Tongue (tissue), 3 donors: ENCODE measurements at places on chromosomes 5 and 9.

DNA sequence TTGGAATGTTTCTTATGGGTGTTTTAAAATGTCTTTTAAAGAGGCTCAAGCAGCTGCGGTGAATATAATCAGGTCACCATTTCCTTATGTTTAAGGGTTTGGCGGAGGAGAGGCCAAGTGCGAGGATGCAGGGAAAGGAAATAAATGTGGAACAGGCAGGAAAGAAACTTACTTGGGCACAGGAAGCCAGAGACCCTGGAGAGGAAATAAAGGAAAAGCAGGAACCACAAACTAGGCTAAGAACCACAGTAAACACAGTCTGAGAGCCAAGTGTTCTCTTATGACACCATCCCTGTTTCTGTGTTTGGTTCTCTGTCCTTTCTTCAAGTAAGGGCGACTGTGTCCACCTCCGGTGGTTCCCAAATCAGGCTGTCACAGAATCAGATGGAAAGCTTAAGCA lies 166.5 kb downstream of the C9orf152 start:
- DNase-seq = no peak

- no peak for DNase-seq
These were observed 137.7 kb downstream of the HSD17B3 start for GRCh38 chr9:96164268-96164683.

GRCh38 chr5:151025250-151025606 lies 4.8 kb downstream of the GPX3 start:
- no peak for DNase-seq

GRCh38 chr5:18216729-18217128 lies 582.5 kb downstream of the TAF11L14 start:
- DNase-seq = no peak

DNA sequence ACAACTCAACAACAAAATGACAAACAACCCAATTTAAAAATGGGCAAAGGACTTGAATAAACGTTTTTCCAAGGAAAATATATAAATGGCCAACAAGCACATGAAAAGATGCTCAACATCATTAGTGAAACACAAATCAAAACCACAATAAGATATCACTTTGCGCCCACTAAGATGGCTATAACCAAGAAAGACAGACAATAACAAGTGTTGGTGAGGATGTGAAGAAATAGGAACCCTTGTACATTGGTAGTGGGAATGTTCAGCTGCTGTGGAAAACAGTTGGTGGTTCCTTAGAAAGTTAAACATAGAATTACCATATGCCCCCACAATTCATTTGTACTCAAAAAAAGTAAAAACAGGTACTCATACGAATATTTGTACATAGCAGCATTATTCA lies 39.2 kb upstream of the WDR41 start:
- DNase-seq = no peak
